ENCODE measurements at places on chromosomes 16 and 17. TPM values are rescaled to one million over a fixed set of nuclear protein-coding genes. Genes with fewer than 3 reads are reported as not detected.

DNA sequence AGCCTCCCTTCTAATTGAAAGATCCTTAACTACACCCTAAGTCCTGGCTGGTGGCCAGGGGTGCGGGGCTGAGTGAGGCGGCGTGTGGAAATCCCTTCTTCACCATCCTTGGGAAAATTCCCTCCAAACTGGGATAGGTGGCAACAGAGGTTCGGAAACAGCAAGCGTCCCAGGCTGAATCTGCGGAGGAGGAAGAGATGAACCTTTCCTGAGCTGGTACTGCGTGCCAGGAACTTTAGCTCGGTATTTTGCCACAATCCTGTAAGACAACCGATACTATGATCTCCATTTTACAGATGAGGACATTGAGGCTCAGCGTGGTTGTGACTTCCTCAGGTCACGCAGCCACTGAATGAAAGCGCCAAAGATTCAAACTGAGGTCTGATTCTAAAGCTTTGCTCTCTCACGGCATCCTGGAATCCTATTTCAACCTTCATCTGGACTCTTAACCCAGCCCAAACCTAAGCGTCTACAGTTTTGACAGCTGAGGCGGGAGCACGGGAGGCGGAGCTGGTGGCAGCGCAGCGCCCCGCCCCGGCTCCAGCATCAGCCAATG lies 583 bp upstream of the CYLD start:
- H3K27me3 ChIP-seq: no peaks in the 10 kb centered on the region
- peaks cover 5% of the 10 kb centered on the region for H3K36me3 ChIP-seq
- H3K27ac ChIP-seq: peak overlapping the region; percentile 80
- H3K4me3 ChIP-seq: peak overlapping the region; percentile 85
- H3K4me1 ChIP-seq: peaks cover 17% of the 10 kb centered on the region

DNA sequence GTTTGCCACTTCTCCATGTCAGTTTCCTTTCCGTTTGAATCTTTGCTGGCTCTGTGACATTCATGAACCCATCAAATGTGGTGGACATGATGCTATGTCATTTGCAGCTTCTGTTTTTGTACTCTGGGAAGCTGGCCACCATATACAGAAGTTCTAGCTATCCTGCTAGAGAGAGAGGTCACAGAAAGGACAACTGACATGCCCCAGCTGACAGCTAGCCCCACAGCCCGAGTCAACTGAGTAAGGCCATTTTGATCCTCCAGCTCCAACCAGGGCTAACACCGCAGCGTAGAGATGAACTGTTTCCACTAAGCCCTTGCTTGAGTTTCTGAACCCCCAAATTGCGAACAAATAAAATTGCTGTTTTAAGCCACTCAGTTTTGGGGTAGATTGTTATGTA lies 33.8 kb downstream of the CCDC42 start:
- H3K4me3 ChIP-seq: no peak overlapping the region
- DNase-seq: no peak
- peaks cover 11% of the 10 kb centered on the region for H3K4me1 ChIP-seq
- H3K27ac ChIP-seq: no peak overlapping the region
- no peaks in the 10 kb centered on the region for H3K36me3 ChIP-seq

Gene KRT40
- not detected for total RNA-seq

Gene SLC2A4
- total RNA-seq: 1.6 TPM

DNA sequence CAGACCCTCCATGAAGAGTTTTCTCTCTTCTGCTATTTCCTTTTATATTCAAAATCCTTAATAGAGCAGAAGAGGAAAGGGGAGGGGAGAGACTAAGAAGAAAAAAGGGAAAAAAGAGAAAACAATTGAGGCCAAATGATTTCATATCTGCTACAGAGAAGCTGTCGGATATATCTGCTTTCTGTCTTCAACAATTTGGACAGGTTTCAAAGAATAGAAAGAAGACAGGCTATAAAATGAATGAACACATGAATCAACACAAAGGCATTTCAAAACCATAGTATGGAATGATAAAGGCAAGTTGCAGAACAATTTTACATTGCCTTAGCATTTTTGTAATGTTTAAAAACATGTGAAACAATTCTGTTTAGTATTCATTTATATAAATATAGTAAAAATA lies 4.7 kb upstream of the CMTR2 start:
- peaks cover 7% of the 10 kb centered on the region for H3K27me3 ChIP-seq
- no peak overlapping the region for H3K27ac ChIP-seq
- H3K4me3 ChIP-seq: no peak overlapping the region
- DNase-seq: no peak

GRCh38 chr17:8914554-8914953 lies 47.1 kb upstream of the PIK3R6 start:
- DNase-seq: no peak
- no peaks in the 10 kb centered on the region for H3K27me3 ChIP-seq
- no peak overlapping the region for H3K27ac ChIP-seq
- H3K4me1 ChIP-seq: no peaks in the 10 kb centered on the region
- H3K36me3 ChIP-seq: no peaks in the 10 kb centered on the region

GRCh38 chr17:78127888-78128550 lies 536 bp downstream of the TMC6 start:
- H3K4me3 ChIP-seq: peak overlapping the region; percentile 93
- peaks cover 30% of the 10 kb centered on the region for H3K36me3 ChIP-seq
- peak; percentile 82 for DNase-seq
- H3K27ac ChIP-seq: peak overlapping the region; percentile 86

DNA sequence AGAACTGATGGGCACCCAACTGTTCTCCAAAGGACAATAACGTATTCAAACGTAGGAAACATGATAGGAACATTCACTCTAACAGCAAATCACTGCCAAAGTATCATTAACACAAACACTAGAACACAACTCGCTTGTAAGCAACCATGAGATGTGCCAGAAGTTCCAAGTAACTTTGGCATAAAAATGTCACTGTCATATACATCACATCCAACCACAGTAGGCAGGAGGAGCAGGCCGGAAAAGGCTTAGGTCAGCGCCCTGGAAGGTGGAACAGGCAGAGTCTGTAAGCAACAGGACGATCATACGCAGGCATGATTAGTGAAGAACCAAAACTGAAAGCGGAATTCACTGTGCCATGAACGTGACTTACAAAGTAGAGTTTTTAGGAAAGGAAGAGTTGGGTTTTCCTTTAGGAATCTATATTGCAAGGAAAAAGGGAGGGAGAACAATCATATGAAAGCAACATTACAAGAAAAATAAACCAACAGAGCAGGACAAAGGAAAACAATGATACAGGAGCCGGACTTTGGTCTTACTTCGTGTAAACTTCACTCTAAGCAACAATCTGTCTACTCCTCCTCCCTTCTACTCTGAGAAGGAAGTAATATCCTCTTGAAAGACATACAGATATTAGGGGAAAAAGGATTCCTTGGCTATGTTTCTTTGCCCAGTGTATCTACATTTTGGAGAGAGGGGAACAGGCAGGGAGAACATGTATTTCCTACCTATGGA lies 52.3 kb downstream of the YWHAE start:
- H3K36me3 ChIP-seq: peaks cover 82% of the 10 kb centered on the region
- no peak overlapping the region for H3K4me3 ChIP-seq
- no peaks in the 10 kb centered on the region for H3K27me3 ChIP-seq
- peaks cover 7% of the 10 kb centered on the region for H3K4me1 ChIP-seq
- peak overlapping the region; percentile 43 for H3K27ac ChIP-seq
- peak; percentile 37 for DNase-seq

Gene NPTX1
- total RNA-seq: 1.3 TPM

DNA sequence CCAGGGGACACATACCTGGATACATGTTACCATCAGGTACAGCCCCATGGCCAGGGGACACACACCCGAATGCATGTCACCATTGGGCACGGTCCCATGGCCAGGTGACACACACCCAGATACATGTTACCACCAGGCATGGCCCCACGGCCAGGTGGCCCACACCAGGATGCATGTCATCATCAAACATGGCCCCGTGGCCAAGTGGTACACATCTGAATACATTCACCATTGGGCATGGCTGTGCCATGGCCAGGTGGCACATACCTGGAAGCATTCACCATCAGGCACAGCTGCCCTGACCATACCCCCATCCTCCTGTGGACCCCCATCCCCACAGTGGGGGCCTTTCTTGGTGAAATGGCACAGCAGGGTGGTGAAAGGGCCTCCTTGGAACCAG lies 97.6 kb downstream of the RBFOX3 start:
- H3K27ac ChIP-seq: no peak overlapping the region
- no peaks in the 10 kb centered on the region for H3K4me1 ChIP-seq
- no peaks in the 10 kb centered on the region for H3K36me3 ChIP-seq

GRCh38 chr16:62035115-62036092 lies 834 bp downstream of the CDH8 start:
- no peak for DNase-seq
- no peaks in the 10 kb centered on the region for H3K36me3 ChIP-seq
- no peak overlapping the region for H3K4me3 ChIP-seq
- no peaks in the 10 kb centered on the region for H3K4me1 ChIP-seq

DNA sequence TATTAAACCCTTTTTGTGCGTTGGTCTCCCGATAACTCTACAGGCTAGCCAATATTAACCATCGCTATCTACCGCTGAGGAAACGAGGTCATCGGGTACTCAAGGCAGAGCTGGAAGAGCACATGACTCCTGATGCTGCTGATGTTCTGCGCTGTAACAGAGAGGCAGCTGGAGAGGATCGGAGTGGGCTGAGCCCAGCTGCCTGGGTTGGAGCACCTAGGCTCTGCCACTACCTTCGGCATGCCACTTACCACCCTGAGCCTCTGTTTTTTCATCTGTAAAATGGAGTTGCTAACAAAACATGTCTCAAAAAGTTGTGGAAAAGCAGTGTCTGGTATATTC lies 432 bp upstream of the SLC46A1 start:
- peak overlapping the region; percentile 66 for H3K4me3 ChIP-seq
- DNase-seq: peak; percentile 49
- H3K36me3 ChIP-seq: no peaks in the 10 kb centered on the region
- peak overlapping the region; percentile 25 for H3K27ac ChIP-seq

DNA sequence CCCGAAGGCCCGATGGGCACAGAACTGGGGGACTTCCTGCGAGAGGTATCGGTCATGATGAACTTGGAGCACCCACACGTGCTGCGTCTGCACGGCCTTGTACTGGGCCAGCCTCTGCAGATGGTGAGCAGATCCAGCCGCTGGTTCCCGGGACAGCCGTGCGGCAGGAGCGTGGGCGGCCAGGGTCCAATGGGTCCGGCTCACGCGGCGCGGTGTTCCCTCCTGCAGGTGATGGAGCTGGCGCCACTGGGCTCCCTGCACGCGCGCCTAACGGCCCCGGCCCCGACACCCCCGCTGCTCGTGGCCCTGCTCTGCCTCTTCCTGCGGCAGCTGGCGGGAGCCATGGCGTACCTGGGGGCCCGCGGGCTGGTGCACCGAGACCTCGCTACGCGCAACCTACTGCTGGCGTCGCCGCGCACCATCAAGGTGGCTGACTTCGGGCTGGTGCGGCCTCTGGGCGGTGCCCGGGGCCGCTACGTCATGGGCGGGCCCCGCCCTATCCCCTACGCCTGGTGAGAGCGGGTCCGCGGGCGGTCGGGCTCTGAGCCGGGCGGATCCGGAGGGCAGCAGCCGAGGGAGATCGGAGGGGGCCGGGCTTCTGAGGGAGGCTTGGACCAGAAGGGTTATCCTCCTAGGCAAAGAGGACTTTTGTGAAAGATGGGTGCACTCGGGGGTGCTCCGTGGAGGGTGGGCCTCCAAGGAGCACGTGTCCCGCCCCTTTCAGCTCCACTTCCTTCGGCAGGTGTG lies 3.0 kb downstream of the TNK1 start:
- peak overlapping the region; percentile 48 for H3K4me3 ChIP-seq
- peak overlapping the region; percentile 3 for H3K27ac ChIP-seq
- H3K27me3 ChIP-seq: no peaks in the 10 kb centered on the region

DNA sequence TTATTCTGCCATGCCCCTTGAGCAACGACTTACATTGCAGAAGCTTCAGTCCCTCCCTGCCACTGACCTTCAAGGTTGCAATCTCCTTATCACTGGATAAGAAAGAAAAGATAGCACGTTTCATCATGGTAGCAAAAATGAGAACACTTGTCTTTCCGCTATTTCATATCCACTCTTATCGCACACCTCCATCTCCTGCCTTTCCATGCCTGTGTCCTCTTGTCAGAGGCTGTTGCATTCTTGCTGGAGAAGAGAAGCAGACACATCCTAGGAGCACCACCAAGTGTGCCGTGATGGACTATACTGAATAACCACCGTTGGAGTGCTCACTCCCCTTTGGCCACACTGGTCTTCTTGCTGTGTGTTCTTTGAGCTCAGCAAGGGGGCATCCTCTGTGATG lies 230.6 kb upstream of the IRX3 start:
- no peaks in the 10 kb centered on the region for H3K4me1 ChIP-seq
- no peaks in the 10 kb centered on the region for H3K27me3 ChIP-seq
- H3K27ac ChIP-seq: no peak overlapping the region
- DNase-seq: no peak

DNA sequence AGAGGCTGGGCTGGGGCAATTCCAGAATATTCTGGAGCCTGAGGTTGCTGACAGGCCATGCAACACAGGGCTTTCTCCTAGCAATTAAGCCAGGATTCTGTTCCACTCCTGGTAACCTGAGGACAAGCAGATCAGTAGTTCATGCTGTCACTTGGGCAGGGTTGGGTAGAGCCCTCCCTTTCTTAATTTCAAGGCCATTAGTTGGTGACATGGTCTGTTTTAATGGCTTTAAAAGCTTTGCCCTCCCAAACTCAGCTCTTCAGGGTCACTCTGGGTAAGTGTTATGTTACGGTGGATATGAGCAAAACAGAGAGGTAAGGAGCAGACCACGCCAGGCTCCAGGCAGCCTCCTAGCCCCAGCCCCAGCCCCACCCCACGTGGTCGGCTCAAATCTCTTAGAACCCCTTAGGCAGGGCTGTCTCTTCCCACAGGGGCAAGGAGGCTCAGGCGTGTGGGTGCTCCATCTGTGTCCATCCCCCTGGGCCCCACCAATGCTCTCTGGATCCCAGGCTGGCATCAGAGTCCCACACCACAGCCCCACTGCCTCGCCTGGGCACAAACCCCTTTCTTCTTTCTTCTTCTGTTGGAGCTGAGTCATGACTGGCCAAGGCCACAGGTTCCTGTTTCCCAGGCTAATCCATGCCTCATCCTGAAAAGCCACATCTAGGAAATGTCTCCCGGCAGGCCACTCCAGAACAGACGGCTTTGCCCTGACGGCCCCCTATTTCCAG lies 27.5 kb downstream of the CEP295NL start:
- no peak overlapping the region for H3K27ac ChIP-seq
- peaks cover 23% of the 10 kb centered on the region for H3K36me3 ChIP-seq
- DNase-seq: no peak
- no peaks in the 10 kb centered on the region for H3K27me3 ChIP-seq

GRCh38 chr16:12092544-12092921 lies 116.0 kb downstream of the SNX29 start:
- H3K4me3 ChIP-seq: no peak overlapping the region
- peaks cover 59% of the 10 kb centered on the region for H3K4me1 ChIP-seq
- DNase-seq: peak; percentile 28
- H3K27me3 ChIP-seq: no peaks in the 10 kb centered on the region
- H3K36me3 ChIP-seq: no peaks in the 10 kb centered on the region

All from upper lobe of right lung (tissue), 1 donor.